Melanocyte of skin (primary cell): ENCODE measurements at places on chromosomes 11 and 22. TPM values are rescaled to one million over a fixed set of nuclear protein-coding genes. Genes with fewer than 3 reads are reported as not detected.

The PIH1D2 gene
- 1.3 and 3.4 TPM in 2 replicates for total RNA-seq

The ROBO4 gene
- 0.34 TPM in 1 of 2 replicates, not detected in the other for total RNA-seq

The PRG2 gene
- under 0.01 TPM in 1 of 2 replicates, not detected in the other for total RNA-seq

The APOL4 gene
- total RNA-seq, result not detected in 2 replicates
